ENCODE measurements at places on chromosomes 5 and 9.

GRCh38 chr9:98450496-98450895 is 195.0 kb upstream of the TBC1D2 start:
- ATAC-seq: no peak

GRCh38 chr5:132059043-132059695 is 1.3 kb upstream of the IL3 start:
- no peak for ATAC-seq

GRCh38 chr5:71960195-71960594 is 147.1 kb upstream of the MAP1B start:
- no peak for ATAC-seq

GRCh38 chr9:8890695-8891094 is 1091.1 kb upstream of the DMAC1 start:
- ATAC-seq: no peak

DNA sequence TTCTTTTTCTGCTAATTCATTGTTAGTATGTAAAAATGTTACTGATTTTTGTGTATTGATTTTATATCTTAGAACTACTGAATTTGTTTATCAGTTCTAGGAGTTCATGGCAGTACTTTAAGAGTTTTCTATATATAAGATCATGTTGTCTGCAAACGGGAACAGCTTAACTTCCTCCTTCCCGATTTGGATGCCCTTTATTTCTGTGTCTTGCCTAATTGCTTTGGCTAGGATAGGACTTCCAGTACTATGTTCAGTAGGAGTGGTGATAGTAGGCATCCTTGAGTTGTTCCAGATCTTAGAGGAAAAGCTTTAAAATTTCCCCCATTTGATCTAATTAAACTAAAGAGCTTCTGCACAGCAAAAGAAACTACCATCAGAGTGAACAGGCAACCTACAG is 20.1 kb downstream of the RCL1 start:
- ATAC-seq: no peak

GRCh38 chr5:15669826-15670225 is 169.8 kb downstream of the FBXL7 start:
- ATAC-seq: no peak

DNA sequence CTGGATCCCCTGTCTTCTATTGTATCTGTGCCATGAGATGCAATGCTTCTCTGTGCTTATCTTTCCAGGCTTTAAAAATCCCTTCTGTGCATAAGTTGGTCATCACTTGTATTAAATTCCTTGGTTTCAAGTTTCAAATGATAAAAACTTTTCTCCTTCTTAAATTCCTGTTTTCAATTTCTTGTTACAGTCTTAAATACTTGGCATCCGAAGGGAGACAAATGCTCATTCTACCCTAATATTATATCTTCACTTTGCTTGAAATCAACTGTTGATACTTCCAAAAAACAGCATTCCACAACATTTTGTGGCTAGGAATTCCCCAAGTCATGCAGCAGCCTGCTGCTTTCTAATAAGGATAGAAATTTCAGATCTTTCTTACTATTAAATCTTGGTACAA is 413.2 kb upstream of the ACTBL2 start:
- no peak for ATAC-seq

DNA sequence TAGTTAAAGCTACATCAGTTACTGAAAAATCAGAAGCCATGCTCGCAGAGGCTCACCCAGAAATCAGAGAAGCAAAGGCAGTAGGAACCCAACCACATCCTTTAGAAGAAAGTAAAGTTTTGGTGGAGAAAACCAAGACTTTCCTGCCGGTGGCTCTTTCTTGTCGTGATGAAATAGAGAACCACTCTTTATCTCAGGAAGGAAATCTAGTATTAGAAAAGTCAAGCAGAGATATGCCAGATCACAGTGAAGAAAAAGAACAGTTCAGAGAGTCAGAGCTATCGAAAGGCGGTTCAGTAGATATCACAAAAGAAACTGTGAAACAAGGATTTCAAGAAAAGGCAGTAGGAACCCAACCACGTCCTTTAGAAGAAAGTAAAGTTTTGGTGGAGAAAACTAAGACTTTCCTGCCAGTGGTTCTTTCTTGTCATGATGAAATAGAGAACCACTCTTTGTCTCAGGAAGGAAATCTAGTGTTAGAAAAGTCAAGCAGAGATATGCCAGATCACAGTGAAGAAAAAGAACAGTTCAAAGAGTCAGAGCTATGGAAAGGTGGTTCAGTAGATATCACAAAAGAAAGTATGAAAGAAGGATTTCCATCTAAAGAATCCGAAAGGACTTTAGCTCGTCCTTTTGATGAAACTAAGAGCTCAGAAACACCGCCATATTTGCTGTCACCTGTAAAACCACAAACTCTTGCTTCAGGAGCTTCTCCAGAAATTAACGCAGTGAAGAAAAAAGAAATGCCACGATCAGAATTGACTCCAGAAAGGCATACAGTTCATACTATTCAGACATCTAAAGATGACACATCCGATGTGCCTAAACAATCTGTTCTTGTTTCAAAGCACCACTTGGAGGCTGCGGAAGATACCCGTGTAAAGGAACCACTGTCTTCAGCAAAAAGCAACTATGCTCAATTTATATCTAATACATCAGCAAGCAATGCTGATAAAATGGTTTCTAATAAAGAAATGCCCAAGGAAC is 47.2 kb downstream of the CMYA5 start:
- no peak for ATAC-seq

DNA sequence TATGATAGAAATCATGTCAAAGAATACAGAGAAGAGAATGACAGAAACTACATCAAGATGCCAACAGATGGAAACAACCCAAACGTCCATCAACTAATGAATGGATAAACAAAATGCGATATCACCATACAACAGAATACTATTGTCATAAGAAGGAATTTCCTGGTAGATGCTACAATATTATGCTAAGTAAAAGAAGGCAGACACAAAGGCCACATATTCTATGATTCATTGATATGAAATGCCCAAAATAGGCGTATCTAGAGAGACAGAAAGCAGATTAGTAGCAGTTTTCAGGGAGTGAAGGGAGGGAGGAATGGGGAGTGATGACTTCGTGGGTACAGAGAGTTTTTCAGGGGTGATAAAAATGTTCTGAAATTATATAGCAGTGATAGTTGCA is 58.3 kb upstream of the AKNA start:
- ATAC-seq: no peak

- ATAC-seq: no peak
Measured at GRCh38 chr5:44860267-44860666, 51.5 kb downstream of the MRPS30 start.

GRCh38 chr5:178309271-178310013 is 76.8 kb upstream of the PHYKPL start:
- ATAC-seq: peak; percentile 13

- no peak for ATAC-seq
Measured at GRCh38 chr5:155905364-155905763, 421.6 kb upstream of the SGCD start.

DNA sequence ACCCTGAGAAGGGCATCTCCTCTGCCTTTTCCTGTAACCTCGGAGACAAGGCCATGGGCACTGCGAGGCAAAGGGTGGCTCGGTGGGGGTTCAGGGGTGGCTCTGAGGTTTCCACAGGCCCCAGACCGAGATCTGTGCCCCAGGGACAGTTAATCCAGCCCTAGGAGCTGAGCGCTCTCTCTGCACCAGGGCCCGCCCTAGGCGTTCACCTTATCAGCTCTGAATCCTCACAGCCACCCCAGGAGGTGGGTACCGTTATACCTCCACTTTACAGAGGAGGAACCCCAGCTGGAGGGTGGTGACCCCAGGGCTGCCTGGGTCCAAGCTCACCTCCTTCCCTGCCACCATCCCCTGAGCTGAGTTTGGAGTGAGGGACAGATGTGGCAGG is 2.3 kb upstream of the ENG start:
- ATAC-seq: no peak

GRCh38 chr5:90020575-90021538 is 388.7 kb downstream of the CETN3 start:
- ATAC-seq: peak; percentile 76

- no peak for ATAC-seq
Measured at GRCh38 chr5:104421431-104421830, 858.8 kb upstream of the NUDT12 start.

- ATAC-seq: no peak
Measured at GRCh38 chr9:121607434-121608167, 43.8 kb upstream of the DAB2IP start.

DNA sequence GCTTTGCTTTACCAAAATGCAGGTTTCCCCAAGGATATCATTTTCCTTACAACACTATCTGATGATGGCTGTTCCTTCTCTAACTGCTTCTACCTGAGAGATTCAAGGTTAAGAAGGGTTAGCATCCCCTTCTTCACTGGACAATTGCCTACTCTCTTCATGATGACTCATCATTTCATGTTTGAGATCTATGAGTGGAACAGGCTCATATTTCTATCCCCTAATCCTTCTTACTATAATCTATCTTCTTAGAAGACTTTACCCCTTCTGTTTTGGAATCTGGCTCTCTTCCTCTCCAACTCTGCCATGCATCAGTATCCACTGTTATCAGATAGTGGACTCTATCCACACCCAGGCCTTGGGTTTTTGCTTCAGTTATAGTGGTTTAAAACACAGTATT is 54.3 kb downstream of the NR3C1 start:
- ATAC-seq: no peak

- ATAC-seq: no peak
Measured at GRCh38 chr5:81422671-81423070, 28.7 kb upstream of the ACOT12 start.

DNA sequence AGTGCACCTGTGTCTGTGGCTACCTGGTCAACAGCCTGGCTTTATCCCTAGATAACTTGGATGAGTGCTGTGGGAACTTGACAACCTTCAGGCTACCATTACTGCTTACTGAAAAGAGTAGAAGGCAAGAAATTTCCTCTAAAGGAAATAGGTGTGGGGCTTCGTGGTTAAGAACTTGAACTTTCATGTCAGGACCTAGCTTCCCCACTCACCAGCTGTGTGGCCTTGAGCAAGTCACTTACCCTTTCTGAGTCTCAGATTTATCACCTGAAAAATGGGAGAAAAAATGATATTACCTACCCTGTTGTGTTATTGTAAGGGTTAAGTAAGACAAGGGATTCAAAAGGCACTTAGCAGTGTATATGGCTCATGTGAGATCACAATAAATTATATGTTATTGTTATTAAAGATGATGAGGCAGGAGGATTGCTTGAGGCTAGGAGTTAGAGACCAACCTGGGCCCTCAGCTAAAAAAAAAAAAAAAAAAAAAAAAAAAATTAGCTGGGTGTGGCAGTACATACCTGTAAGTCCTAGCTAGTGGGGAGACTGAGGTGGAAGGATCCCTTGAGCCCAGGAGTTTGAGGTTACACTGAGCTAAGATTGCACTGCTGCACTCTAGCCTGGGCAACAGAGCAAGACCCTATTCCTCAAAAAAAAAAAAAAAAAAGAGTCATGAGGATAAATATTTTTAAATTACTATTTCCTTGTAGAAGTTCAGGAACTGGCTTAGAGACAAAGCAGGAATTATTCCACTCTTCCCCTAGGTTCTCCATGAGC is 97.0 kb upstream of the SPRY4 start:
- no peak for ATAC-seq

GRCh38 chr5:78803353-78803752 is 154.8 kb upstream of the LHFPL2 start:
- no peak for ATAC-seq

GRCh38 chr9:16150938-16151650 is 598.3 kb downstream of the CCDC171 start:
- no peak for ATAC-seq

- no peak for ATAC-seq
Measured at GRCh38 chr9:105076729-105077128, 148.8 kb upstream of the ABCA1 start.

- peak; percentile 83 for ATAC-seq
Measured at GRCh38 chr5:17412760-17413671, 85.0 kb upstream of the TAF11L2 start.

DNA sequence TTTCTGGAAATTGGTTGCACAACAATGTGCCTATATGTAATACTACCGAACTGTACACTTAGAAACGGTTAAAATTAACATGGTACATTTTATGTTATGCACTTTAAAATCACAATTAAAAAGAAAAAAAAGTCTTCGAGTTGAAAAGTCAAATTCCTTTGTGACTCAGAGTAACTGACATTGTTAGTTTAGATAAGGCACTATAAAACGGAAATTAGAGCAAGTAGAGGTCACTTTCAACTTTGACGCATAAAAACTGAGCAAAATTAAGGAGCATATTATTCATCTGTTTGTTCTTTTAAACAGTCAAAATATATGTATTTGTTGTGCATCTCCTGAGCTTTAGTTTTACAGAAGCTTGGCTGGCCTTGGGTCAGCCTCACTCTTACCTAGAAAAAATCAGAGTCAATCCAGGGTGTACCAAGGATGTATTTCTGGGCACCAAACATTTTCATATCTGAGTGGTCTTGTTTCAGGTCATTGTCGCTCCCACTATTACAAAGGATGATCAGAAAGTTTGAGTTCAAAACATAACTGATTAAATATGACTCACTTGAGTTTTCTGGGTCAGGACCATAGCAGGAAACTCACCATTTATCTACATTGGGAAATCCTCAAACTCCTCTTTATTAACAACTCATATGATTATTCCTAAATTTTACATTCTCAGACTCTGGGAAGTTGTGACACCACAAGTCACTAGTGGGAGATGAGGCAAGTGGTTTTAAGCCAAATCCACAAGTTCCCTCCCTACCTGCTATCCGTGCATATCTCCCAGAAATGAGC is 160.6 kb downstream of the CCDC192 start:
- ATAC-seq: no peak

GRCh38 chr9:128703616-128704355 is 1.5 kb downstream of the PKN3 start:
- ATAC-seq: no peak

DNA sequence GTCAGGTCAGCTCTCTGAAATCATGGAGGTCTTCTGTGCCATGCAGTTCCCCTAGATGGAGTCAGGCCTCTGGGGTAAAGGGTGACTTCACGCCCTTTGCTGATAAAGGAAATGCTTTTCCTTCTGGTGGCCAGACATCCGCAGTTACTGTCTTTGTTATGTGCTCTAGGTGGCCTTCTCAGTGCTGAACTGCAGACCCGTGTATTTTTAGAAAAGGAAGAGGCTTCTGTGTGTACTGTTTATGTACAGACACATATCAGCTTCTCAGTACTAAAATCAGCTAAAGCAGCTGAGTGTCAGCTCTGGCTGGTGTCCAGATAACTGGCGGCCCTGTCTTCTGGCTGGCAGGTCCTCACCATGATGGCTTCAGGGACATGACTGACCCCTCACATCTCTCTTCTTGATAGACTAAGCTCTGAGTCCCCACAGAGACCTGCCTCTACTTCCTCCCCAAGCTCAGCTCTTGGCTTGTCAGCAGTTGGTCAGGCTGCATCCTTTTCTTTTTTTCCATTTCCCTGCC is 75.3 kb downstream of the ARHGAP26 start:
- peak; percentile 28 for ATAC-seq

GRCh38 chr5:54302267-54302687 is 8.1 kb downstream of the ARL15 start:
- ATAC-seq: no peak

Data from stimulated activated memory B cell treated with anti-CD40 and anti-IgM and Interleukin-4, amounts not matched to agents 10 μg/mL and 1 μg/mL and 100 μg/mL, for 72 hours (primary cell).